ENCODE measurements at places on chromosomes 7 and 10. TPM values are rescaled to one million over a fixed set of nuclear protein-coding genes. Genes with fewer than 3 reads are reported as not detected.

- DNase-seq: no peak
Measured at GRCh38 chr7:55690-56248, 136.6 kb upstream of the FAM20C start.

DNA sequence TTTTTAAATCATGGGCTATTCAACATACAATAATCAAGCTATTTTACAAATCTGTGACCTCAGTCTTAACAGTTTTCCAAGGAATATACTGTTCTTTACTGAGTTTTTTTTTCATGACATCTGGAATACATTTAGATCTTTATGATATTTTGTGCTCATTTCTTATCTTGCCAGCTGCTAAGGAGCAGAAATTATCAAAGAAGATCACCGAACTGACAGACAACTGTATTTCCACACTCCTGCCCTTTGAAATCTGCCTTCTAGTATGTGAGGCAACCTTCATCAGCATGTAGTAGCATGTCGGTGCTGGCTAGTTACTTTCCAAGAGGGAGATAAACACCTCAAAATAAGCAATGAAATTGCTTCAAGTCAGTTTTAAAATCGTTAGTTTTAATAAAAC is 66.4 kb downstream of the NHLRC2 start:
- no peak for DNase-seq

DNA sequence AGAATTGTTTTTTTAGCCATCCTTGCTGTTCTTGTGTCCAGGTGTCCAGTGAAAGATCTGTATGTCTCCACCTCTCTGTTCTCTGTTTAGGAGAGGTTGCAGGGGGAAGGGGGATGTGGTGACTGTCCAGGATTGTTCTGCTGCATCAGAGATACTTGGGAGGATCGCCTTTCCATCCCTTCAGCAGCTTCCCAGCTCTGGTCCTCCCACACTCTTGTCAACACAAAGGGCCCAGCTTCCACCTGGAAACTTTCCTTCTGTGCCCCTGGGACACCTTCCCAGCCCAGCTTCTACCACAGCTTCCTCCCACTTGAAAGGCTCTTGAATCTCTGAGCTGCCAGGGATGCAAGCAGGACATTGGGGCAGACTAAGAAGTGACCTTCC is 82.0 kb upstream of the SLF2 start:
- no peak for DNase-seq

GRCh38 chr7:11540271-11540761 is 291.7 kb downstream of the THSD7A start:
- DNase-seq: no peak

GAD2 gene
- total RNA-seq: not detected

LRRD1 gene
- total RNA-seq: not detected

PARP12 gene
- 15.1 TPM for total RNA-seq

CHAT gene
- total RNA-seq: not detected
